ENCODE measurements at places on chromosomes 4 and X.

DNA sequence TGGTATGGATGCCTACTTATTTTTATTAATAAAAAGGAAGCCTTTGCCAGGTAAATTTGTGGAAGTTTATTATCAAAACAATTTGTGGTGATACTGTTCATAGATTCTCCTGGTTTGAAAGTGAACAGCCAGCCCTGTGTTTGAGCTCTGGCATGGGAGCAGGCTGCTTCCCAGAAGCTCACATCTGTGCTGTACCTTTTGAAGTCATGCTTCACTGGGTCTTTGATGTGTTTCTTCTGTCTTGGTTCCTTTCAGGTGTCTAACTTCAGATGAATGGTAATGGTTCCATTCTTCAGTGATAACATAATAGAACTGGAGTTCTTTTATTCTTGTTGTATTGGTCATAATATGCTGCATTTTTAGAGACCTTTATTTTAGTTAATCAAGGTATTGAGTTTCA lies 85.5 kb downstream of the BMPR1B start:
- H3K36me3 ChIP-seq = no peaks in the 10 kb centered on the region
- no peak overlapping the region for H3K4me3 ChIP-seq
- H3K27ac ChIP-seq = no peak overlapping the region
- no peaks in the 10 kb centered on the region for H3K4me1 ChIP-seq
- no peaks in the 10 kb centered on the region for H3K27me3 ChIP-seq

DNA sequence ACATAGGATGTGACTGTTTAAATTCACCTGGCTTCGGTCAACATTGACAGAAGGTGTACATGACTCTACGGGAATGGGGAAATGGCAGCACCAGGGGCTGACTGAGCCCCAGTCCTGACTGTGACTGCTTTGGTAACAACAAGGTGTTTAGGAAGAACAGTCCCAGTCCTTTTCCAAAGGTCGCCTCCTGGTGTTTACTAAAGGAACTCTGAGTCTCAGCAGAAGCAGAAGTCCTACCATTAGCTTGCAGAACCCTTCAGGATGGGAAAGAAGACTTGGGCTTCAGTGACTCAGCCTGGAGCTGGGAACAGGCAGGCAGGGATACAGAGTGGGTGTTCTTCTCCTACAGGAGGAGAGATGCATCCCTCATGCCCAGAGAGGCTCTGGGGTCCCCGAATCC lies 103.3 kb downstream of the MGST2 start:
- H3K4me1 ChIP-seq = peaks cover 21% of the 10 kb centered on the region
- peak overlapping the region; percentile 4 for H3K27ac ChIP-seq
- H3K36me3 ChIP-seq = no peaks in the 10 kb centered on the region
- no peak for DNase-seq
- no peaks in the 10 kb centered on the region for H3K27me3 ChIP-seq

DNA sequence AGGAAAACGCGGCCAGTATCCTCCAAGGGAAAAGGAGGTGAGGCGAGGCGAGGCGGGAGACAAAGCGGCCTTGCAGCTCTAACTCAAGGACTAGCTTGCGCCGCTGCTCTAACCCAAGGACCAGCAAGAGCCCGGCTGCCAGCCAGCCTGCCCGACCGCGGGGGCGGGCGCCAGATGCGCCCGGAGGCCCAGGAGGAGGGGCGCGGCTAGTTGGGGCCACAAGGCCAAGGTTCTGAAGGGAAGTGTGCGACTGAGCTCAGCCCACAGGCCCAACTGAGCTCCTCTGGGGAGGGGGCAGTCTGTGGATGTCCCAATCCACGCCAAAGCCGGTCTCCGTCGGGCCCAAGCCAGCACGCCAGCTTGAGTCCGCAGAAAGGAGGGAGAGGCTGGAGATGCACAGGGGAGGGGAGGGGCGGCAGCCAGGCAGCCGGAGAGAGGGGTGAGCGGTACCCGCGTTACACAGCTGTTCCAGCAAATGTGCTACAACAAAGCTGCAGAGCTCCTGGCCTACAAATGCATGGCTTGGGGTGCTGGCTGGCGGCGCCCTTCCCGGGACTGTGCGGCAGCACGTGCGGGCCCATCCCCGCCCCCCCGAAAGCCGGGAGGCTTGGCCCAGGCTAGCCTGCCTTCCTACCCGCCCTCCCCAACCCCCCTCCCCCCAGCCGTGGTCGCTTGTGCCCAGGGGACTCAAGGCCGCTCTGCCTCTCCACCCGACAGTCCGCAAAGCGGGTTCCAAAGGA lies 637 bp downstream of the AMER1 start:
- no peaks in the 10 kb centered on the region for H3K36me3 ChIP-seq
- peak; percentile 37 for DNase-seq
- no peaks in the 10 kb centered on the region for H3K27me3 ChIP-seq

DNA sequence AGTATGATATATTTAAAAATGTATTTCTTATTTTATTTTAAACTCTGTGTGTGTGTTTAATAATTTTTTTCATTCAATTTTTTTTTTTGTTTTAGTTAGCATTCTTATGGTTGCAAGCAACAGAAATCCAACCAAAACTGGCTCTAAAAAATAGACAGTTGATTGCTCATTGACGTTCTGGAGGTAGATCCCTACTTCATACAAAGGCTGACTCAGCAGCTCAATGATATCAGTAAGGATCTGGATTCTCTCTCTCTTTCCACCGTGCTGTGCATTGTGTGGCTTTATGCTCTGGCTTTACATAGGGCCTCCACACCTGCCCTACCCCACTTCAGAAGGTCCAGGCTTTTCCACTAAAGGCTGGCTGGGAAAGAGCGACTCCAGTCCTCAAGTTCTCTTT lies 117.8 kb downstream of the UCHL1 start:
- no peaks in the 10 kb centered on the region for H3K4me1 ChIP-seq
- no peak for DNase-seq
- peaks cover 58% of the 10 kb centered on the region for H3K27me3 ChIP-seq

GRCh38 chrX:123917069-123917468 lies 44.4 kb upstream of the STAG2 start:
- no peaks in the 10 kb centered on the region for H3K36me3 ChIP-seq
- no peaks in the 10 kb centered on the region for H3K4me1 ChIP-seq
- H3K27ac ChIP-seq = no peak overlapping the region
- no peak overlapping the region for H3K4me3 ChIP-seq
- DNase-seq = no peak
- H3K27me3 ChIP-seq = no peaks in the 10 kb centered on the region

- no peaks in the 10 kb centered on the region for H3K36me3 ChIP-seq
- DNase-seq = no peak
- no peaks in the 10 kb centered on the region for H3K4me1 ChIP-seq
- H3K4me3 ChIP-seq = no peak overlapping the region
Measured at GRCh38 chr4:39812500-39812899, 114.6 kb downstream of the UBE2K start.

GRCh38 chr4:26566133-26566532 lies 17.8 kb upstream of the TBC1D19 start:
- no peak overlapping the region for H3K4me3 ChIP-seq
- no peaks in the 10 kb centered on the region for H3K36me3 ChIP-seq
- DNase-seq = no peak
- no peaks in the 10 kb centered on the region for H3K4me1 ChIP-seq
- H3K27me3 ChIP-seq = no peaks in the 10 kb centered on the region

- no peak overlapping the region for H3K4me3 ChIP-seq
- no peak for DNase-seq
- H3K4me1 ChIP-seq = peaks cover 12% of the 10 kb centered on the region
Measured at GRCh38 chrX:39304746-39305145, 503.5 kb downstream of the MID1IP1 start.

DNA sequence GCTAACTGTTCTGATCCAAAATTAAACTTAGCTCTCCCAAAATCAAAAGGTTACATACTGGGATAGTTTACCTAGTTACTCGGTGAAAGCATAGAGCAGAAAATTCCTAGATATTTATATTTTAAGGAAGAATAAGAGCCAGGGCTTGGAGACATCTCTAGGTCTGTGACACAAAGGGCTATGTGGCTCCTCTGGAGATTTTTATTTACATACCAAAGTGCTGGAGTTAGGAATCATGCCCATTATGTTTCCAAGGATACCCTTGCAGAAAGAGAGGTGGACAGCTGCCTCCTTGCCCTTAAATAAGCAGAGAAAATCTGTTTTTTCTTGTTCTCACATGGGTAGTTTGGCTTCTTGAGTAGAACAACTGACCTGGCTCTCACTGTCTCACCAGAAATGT lies 9.0 kb downstream of the COX7B2 start:
- no peak overlapping the region for H3K4me3 ChIP-seq
- no peak overlapping the region for H3K27ac ChIP-seq
- H3K36me3 ChIP-seq = no peaks in the 10 kb centered on the region
- no peaks in the 10 kb centered on the region for H3K4me1 ChIP-seq
- no peaks in the 10 kb centered on the region for H3K27me3 ChIP-seq

GRCh38 chr4:137635108-137635507 lies 102.8 kb upstream of the PCDH18 start:
- H3K36me3 ChIP-seq = no peaks in the 10 kb centered on the region
- no peak overlapping the region for H3K27ac ChIP-seq
- H3K27me3 ChIP-seq = no peaks in the 10 kb centered on the region
- H3K4me3 ChIP-seq = no peak overlapping the region
- no peaks in the 10 kb centered on the region for H3K4me1 ChIP-seq
- DNase-seq = peak; percentile 83

DNA sequence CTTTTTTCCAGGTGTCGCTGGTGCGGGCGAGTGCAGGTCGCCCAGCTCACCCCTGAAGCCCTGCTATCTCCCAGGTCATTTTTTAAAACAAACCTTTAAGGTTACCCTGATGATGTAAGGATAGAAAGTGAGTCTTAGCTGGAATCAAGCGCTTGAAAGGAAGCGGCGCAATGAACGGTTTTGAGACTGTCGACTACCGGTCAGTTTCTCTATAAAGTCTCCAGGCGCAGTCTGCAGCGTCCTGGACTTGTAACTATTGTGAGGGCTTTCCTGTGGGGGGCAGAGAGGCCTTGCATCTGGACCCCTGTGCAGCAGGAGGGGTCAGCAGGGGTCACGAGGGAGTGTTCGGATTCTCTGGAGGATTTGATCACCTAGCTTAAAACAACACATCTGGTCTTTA lies 1.6 kb downstream of the KIT start:
- H3K4me1 ChIP-seq = no peaks in the 10 kb centered on the region
- peak overlapping the region; percentile 62 for H3K4me3 ChIP-seq
- H3K27me3 ChIP-seq = peaks cover 77% of the 10 kb centered on the region
- H3K27ac ChIP-seq = no peak overlapping the region
- DNase-seq = peak; percentile 47

DNA sequence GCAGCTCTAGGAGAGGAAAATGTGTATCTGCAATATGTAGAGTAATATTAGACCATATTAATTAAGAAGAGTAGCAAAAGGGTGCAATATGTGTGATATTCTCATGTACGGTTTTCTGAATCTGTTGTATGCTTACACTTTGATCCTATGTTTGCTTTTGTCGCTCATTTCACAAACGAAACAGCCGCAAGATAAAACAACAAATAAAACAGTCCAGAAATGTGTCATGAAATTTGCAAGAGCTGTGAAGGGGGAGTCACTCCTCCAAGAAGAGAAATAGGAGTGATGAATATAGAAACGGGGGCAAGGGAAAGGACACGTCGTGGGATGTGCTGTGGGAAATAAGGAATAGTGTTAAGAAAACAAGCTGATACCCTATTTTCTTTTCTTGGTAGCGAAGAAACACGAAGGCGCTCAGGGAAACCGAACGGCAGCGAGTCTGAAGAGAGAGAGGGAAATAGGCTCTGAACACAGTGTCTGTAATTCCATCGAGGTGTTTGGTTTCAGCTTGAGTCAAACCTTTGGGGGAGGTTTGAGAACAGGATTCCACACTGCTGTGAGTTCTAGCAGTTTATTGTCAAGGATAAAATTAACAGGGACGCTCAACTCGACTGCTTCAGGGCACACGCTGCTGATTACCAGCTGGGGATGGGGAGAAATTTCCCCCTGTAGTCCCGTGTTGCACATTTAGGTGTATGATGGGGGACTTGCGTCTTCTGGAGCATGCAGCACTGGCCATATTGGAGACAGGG lies 595.6 kb upstream of the TENM3 start:
- H3K4me1 ChIP-seq = peaks cover 6% of the 10 kb centered on the region
- no peak overlapping the region for H3K4me3 ChIP-seq
- no peaks in the 10 kb centered on the region for H3K27me3 ChIP-seq
- no peak overlapping the region for H3K27ac ChIP-seq
- DNase-seq = peak; percentile 49

GRCh38 chr4:151163855-151164254 lies 64.4 kb downstream of the RPS3A start:
- H3K27me3 ChIP-seq = no peaks in the 10 kb centered on the region
- no peaks in the 10 kb centered on the region for H3K36me3 ChIP-seq
- peaks cover 7% of the 10 kb centered on the region for H3K4me1 ChIP-seq

- H3K4me3 ChIP-seq = no peak overlapping the region
- no peak for DNase-seq
- H3K27me3 ChIP-seq = no peaks in the 10 kb centered on the region
Measured at GRCh38 chr4:106247600-106247999, 68.4 kb downstream of the TBCK start.

- DNase-seq = no peak
- H3K4me3 ChIP-seq = no peak overlapping the region
- H3K36me3 ChIP-seq = no peaks in the 10 kb centered on the region
- peaks cover 14% of the 10 kb centered on the region for H3K4me1 ChIP-seq
- H3K27ac ChIP-seq = no peak overlapping the region
- no peaks in the 10 kb centered on the region for H3K27me3 ChIP-seq
Measured at GRCh38 chrX:154046940-154047610, 27.4 kb upstream of the IRAK1 start.

GRCh38 chr4:6417516-6418050 lies 54.8 kb downstream of the PPP2R2C start:
- no peak overlapping the region for H3K27ac ChIP-seq
- no peaks in the 10 kb centered on the region for H3K36me3 ChIP-seq
- no peaks in the 10 kb centered on the region for H3K27me3 ChIP-seq
- H3K4me1 ChIP-seq = no peaks in the 10 kb centered on the region

- no peaks in the 10 kb centered on the region for H3K36me3 ChIP-seq
- no peaks in the 10 kb centered on the region for H3K27me3 ChIP-seq
- no peaks in the 10 kb centered on the region for H3K4me1 ChIP-seq
- no peak for DNase-seq
Measured at GRCh38 chr4:124431653-124432192, 280.8 kb downstream of the ANKRD50 start.

DNA sequence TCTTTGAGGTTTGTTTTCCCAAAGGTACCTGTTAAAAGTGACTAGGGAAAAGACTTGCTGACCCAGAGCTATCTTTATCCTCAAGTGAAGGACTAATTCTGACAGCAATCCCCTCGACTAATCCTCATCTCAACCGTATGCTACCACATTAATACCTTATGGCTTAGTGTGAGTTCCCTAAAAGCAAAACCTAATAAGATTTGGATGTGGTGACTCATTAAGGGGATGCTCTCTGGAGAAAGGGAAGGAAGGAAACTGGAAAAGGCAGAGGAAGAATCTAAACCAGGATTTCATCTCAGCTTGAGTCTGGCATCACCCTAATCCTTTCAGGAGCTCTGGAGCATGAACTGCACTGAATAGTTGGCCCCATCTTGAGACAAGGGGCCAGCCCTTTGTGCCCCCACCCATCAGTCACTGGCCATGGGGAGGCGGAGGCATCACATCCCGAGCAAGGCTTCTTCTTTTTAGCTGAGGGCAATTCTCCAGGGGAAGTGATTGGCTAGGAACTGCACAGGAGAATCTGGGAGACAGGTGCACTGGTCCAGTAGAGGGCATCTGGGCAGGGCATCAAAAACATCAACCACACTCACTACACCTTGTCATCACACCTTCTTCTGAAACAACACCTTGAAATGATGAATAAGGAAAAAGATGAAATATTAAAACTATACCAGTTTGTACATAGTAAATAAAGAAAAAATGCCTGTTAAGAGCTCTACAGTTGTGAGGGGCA lies 6.9 kb upstream of the BBS7 start:
- peaks cover 6% of the 10 kb centered on the region for H3K4me1 ChIP-seq
- DNase-seq = no peak
- no peak overlapping the region for H3K4me3 ChIP-seq
- peaks cover 22% of the 10 kb centered on the region for H3K36me3 ChIP-seq
- H3K27me3 ChIP-seq = no peaks in the 10 kb centered on the region
- no peak overlapping the region for H3K27ac ChIP-seq
